ENCODE measurements at places on chromosomes 7 and 10.

- DNase-seq = no peak
Observed at GRCh38 chr7:157978766-157979165, 608.9 kb downstream of the PTPRN2 start.

DNA sequence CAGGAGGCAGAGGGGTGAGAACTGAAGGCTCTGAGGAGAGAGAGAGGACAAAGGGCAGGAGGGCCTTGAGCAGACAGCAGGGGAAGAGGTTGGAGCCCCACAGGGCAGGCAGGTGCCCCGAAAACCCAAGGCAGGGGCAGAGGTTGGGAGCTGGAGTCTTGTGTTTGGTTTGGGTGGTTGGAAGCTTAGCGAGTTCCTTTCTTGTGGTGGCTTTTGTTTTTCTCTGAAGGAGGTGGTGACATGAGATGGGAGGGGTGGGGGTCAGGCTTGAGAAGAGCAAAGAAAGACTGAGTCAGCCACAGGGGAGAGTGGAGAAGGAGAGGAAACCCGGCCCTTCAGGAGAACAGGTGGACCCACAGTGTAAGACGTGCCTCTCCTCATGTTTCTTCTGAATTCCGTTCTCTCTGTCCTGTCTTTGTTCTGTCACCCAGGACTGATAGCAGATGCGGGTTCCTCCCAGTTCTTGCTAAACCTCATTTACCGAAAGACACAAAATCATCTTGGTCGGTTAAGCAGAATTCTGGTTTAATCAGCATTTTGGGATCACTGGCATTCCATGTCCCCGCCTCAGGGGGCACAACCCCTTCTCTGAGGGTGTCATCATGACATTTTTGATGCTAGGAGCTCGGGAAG, 95.3 kb downstream of the INSYN2A start:
- no peak for DNase-seq

- DNase-seq = no peak
Observed at GRCh38 chr10:61108915-61109314, 164.9 kb upstream of the RHOBTB1 start.

GRCh38 chr7:130143334-130143732, 61.9 kb downstream of the TMEM209 start:
- DNase-seq = no peak

DNA sequence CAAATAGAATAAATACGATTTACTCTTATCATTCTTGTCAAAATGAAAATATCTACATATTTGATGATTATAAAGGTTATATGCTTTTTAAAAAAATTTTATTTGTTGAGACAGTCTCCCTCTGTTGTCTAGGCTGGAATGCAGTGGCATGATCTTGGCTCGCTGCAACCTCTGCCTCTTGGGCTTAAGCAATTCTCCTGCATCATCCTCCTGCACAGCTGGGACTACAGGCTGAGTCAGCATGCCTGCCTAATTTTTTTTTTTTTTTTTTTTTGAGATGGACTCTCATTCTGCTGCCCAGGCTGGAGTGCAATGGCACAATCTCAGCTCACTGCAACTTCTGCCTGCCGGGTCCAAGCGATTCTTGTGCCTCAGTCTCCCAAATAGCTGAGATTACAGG, 48.9 kb downstream of the PUS7 start:
- no peak for DNase-seq

DNA sequence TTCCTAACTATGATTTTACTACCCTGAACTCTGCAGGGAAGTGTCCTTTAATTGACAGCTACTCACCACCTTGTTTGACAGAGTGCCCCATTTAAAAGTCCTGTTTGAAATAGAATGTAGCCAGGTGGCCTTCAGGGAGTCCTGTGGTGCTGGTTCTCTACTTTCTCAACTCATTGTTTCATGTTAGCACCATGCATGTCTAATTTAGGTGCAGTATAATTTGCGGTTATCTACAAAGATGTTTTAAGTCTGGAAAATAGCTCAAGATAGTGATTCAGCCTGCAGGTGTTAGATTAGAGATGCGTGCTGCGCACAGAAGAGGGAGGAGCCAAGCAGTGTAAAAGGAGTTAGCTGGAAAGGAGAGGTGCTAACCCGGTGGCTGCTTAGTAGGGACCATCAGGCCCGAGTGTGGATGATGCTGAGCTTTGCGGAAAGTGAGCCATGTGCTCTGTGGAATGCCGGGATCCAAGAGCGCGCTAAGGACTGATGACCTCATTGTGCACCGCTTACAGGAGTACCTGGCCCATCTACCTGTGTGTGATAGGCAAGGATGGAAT, 1.2 kb downstream of the CCM2 start:
- DNase-seq = peak; percentile 30

- no peak for DNase-seq
Observed at GRCh38 chr7:143283381-143283780, 1.4 kb upstream of the TMEM139 start.

- no peak for DNase-seq
Observed at GRCh38 chr10:89342206-89342958, 14.6 kb downstream of the IFIT3 start.

GRCh38 chr10:11865561-11865960, 42.4 kb downstream of the PROSER2 start:
- DNase-seq = no peak

DNA sequence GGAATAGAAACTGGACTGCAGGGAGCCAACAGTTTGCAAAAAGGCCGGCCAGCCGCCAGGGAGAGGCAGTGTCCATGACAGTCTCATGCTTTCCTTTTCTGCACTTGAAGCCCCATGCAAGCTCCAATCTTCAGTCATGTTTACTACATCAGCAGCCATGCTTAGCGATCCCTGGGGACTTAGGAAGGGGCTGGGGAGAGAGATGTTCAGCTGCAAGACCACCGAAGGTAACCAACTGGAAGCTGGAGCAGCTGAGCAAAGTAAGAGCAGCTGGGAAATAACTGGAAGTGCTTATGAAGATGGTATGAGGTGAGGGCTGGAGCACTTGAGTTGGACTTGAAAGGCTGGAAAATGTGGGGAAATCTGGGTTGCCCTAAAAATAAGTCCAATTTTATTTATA, 37.0 kb downstream of the PRR15 start:
- DNase-seq = no peak

- DNase-seq = no peak
Observed at GRCh38 chr7:137983323-137984008, 18.4 kb downstream of the CREB3L2 start.

- DNase-seq = no peak
Observed at GRCh38 chr10:91901784-91902677, 7.3 kb downstream of the FGFBP3 start.

DNA sequence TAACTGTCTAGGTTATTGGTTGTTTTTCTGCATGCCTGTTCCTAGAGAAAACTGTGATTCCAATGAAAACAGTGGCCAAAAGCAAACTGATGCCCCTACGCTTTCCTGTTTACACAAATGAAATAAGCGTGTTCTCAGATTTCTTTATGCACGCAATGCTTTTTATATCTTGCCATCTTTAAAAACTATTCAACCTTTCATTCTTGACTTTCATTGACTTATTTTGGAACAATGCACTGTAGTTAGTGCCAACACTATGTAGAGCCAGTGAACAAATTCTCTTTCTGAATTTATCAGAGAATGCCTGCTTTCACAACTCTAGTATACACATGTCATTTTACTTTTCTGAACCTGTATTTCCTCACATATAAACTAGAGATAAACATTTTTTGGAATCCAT, 86.6 kb downstream of the CABCOCO1 start:
- DNase-seq = no peak

GRCh38 chr7:105673367-105674084, 92.2 kb upstream of the EFCAB10 start:
- no peak for DNase-seq

- no peak for DNase-seq
Observed at GRCh38 chr7:124690840-124691239, 74.8 kb downstream of the GPR37 start.

DNA sequence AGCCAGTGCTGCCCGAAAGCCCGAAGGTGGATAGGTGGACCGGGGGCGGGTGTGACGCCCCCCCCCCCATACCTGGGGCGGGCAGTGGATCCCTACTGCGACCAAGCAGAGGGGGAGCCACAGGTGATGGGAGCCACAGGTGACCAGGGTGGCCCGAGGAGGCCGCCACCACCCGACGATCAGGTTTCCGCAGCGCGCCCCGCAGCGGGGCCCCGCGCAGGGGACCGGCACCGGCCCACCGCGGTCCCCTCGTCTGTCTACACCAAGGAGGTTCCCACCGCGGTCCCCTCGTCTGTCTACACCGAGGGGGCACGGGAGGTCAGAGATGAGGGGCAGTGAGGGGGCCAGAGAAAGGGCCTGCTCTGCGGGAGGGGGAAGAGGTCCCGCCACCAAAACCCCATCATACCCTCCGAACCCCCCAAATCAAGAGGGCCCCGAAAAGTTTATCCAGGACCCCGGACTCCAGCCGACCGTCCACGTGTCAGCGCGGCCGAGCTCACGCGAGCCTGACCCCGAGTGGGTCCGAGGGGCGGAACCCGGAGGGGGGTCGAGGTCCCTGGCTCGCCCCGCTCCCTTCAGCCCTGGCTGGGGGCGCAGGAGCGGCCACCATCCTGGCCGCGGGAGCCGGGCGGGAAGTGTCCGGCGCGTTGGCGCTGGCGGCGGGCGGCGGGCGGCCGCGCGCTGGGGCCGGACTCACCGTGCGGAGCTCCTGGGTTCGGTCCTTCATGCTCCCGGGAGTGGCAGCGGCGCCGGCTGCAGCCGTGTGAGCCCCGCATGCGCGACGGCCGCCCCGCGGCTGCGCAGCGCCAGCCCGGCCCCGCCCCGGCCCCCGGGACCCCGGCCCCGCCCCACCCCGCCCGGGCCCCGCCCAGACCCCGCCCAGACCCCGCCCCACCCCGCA, at the start of gene STX1A:
Gene STX1A (minus strand): TSS at position 765 of the 901 bp plus-strand sequence. CDS start 38 bp downstream, at position 727.
- DNase-seq = peak; percentile 68

DNA sequence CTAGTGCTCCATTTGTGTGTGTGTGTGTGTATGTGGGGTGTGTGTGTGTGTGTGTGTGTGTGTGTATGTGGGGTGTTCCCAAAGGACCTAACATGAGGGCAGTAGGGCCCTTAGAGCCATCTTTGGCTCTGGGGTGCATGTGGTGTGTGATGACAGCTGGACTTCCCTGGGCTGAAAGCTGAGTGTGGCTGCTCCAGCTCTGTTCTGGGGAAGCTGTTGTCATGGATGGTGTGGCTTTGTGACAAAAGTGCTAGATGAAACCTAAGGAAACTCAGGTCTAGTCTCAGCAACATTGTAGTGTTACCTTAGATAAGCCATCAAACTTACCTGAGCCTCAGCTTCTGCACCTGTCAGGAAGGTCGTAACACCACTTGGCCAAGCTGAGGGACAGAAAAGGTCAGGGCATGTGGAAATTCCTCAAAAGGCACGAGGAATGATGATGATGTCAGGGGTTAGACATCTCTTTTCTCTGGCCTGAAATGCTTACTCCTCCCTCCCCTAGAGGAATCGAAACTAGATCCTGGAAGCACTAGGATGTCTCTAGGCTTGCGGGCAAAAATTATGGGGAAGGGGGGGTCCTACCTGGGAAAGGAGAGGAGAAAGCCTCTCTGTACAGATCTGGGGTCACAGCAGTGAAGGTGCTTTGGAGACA, 115.4 kb downstream of the RPS24 start:
- DNase-seq = no peak

DNA sequence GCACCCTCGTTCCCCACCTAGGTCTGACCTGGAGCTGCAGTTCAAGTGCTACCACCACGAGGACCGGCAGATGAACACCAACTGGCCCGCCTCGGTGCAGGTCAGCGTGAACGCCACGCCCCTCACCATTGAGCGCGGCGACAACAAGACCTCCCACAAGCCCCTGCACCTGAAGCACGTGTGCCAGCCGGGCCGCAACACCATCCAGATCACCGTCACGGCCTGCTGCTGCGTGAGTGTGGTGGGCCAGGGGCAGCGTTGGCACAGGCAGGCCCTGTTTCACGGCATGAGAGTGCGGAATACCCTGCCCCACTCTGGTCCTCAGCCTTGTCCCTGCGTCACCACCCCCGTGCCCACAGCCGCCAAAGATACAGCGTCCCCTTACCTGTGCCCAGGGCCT, 46.6 kb upstream of the PPIF start:
- DNase-seq = no peak

- no peak for DNase-seq
Observed at GRCh38 chr10:130483691-130484467, 347.7 kb downstream of the GLRX3 start.

DNA sequence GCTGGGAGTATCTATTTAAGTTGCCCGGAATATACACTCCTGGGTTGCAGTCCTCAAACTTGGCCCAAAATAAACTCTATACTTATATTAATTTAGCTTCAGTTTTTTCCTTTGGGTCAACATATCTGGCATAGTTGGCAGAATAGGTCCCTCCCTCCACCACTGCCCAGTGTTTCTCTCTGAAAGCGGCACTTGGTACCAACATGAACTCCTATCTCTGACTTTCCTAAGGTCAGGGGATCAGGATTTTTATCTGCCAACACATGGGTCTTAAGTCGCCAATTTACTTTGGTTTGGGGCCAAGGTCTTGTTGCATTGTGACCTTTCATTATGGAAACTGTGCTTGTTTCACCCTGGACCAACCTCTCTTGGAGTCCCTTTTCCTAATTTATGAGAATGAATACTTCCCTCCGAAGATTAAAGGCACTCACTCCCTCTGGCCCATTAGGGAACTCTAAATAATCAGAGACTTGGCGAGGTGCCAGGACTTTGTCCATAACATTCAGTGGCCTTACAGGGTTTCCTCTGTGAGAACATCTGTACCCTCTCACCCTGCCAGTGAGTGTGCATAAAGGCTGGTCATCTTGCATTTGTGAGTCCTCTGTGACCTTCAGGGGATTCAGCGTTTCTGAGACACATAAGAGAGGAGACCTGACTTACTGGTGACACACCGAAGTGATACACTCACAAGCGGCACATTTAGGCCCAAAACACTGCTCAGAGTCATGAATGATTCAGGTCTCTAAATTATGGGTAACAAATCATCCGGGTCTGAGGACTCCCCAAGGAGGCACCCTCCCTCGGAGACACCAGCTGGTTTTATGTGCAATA, 19.7 kb upstream of the FKBP9 start:
- no peak for DNase-seq

GRCh38 chr10:133347710-133348517, 741 bp downstream of the PRAP1 start:
- no peak for DNase-seq

- peak; percentile 18 for DNase-seq
Observed at GRCh38 chr10:27625452-27626211, 120.0 kb downstream of the MKX start.

DNA sequence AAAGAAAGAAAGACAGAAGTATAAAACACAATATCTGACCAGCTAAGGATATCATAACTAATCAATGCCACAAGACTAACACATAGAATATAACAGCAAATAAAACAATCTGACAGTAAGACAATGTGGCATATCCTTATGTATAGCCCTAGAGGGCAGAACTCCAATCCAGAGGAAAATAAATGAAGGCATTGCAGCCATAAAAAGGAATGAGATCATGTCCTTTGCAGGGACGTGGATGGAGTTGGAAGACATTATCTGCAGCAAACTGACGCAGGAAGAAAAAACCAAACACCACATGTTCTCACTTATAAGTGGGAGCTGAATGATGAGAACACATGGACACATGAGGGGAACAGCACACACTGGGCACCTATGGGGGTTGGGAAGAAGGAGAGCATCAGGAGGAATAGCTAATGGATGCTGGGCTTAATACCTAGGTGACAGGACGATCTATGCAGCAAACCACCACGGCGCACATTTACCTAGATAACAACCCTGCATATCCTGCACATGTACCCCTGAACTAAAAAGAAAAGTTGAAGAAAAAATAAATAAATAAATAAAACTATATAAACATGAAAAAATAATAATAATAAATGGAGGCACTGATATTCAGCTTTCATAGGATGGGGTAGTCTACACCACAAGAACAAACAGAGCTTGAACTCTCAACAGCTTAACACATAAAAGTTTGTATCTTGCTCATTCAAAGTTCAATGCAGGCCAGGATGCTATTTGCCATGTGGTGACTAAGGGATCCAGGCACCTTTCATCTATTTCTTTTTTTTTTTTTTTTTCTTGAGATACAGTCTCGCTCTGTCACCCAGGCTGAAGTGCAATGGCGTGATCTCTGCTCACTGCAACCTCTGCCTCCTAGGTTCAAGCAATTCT, 66.1 kb upstream of the KAT6B start:
- no peak for DNase-seq
